ENCODE measurements at places on chromosomes 5 and 9.
A peak's percentile ranks its signal among the peaks of the same experiment; 100 is the strongest.

GRCh38 chr5:173538018-173538417, 78.4 kb downstream of the BOD1 start:
- DNase-seq, result no peak

DNA sequence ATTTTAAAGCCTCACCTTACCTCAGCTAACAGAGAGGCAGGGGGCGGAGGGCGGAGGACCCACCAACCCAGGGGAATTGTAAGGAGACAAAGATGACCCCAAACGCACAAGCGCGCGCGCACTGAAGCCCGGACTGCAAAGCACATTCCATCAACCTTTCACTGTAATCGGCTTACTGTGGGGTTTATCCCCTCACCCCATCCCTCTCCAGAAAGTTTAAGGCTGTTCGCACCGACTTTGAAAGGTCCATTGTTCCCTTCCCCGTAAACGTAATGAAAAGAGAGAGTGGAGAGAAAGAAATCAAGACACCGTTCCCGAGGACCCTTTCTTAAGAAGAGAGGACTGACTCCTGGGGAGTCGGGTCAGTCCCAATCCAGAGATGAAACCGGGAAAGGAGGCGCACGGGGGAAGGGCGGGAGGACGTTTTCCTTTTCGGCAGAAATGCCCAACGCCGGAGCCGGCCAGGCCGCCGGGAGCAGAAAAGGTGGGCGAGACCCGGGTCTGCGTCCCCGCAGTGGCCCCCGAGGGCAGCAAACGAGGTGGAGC, 464 bp downstream of the CEMIP2 start:
- no peak for DNase-seq

- DNase-seq, result no peak
These were observed 210.6 kb upstream of the ADAMTSL1 start for GRCh38 chr9:18263377-18263776.

DNA sequence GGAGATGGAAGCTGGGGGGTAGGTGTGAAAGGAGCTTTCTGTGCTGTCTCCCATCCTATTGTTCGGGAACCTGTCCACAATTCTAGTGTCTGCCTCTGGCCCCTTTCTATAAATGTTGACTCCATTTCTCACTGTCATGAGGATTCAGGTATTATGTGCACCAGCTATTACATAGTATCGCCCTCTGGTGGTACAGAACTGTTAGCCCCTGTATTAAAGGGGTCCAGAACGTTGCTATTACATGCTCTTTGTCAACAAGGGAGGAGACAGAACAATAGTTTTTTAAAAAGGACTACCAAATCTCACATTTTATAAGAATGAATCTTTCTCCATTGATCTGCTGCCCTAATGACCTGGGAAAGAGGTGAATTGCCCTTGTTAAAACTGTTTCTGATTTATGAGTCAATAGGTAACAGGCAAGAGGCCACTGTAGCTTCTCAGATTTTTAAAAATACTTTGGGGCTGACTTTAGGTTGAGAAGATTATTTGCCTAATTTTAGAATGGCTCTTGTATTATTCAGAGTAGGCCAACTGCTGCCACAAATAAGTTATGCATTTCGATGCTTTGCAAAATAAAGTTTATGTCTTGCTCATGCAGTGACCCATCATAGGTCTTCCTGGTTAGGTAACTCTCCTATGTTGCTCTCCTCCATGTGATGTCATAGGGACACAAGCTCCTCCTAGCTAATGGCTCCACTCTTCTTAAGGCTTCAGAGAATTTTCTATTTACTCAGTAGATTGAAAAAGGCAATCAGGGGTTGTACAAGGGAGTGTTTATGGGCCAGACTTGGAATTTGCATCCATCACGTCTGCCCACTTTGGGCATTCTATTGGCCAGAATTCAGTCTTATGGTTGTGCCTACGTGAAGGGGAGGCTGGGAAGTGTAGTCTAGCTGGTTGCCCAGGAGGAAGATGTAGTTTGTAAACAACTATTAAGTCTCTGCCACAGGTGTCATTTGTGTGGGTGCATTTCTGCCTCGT, 20.8 kb downstream of the DCANP1 start:
- peak; percentile 29 for DNase-seq

DNA sequence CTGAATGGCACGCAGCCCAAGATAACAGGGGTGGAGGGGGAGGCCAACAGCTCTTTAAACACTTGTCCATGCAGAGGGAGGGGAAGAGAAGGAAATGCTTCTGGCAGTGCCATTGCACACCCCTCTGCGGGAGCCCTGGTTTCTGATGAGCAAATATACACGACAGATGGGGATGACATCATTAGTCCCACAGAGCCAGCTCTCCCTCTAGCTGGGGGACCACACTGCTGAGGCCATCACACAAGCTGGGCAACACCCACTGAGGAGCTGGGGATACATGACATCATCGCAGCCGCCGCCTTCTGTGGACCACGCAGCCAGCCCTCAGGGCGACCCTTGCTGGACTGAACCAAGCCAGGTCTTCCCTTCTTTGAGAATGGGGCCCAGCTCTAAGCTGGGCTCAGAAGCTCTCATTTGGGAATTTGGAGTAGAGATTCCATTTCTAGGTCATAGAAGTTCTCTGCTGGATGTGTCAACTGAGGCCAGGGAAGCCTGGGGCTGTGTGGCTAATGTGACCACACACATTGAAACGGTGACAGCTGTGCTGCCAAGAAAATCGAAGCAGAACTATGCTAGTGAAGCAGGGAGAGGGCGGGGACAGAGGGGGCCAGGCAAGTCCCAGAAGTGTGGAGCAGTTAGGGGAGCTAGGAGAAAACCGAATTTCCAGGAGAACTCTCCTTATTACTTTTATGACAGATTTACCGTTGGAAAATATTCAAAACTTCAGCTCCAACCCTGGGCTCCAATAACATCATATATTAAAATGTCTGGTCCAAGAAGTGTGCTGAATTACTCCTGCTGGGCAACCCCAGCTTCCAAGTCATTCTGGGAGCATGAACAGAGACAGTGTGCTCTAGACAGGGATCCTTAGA, 79.5 kb downstream of the PRRT1B start:
- peak; percentile 68 for DNase-seq

DNA sequence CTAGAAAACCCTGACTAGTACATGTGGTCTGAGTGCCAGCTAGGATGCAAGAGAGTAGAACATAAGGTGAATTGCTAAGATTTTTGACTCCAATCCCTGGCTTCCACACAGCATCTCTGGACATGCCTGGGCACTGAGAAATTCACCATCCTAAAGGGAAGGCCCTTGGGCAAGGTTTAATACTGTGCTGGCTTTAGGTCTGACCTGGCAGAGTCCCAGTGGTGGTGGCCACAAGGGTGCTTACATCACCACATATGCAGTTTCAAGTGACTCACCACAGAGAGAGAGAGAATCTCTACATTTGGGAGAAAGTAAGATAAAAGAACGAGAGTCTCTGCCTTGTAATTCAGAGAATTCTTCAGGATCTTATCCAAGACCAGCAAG, 661.6 kb upstream of the C9orf72 start:
- DNase-seq, result no peak

GRCh38 chr5:66454186-66455078, 141.8 kb upstream of the MAST4 start:
- DNase-seq, result no peak

All from NCI-H510A treated with DMSO at 0.1 percent for 48 hours (cell line).